ENCODE measurements at places on chromosomes 2 and 18.

DNA sequence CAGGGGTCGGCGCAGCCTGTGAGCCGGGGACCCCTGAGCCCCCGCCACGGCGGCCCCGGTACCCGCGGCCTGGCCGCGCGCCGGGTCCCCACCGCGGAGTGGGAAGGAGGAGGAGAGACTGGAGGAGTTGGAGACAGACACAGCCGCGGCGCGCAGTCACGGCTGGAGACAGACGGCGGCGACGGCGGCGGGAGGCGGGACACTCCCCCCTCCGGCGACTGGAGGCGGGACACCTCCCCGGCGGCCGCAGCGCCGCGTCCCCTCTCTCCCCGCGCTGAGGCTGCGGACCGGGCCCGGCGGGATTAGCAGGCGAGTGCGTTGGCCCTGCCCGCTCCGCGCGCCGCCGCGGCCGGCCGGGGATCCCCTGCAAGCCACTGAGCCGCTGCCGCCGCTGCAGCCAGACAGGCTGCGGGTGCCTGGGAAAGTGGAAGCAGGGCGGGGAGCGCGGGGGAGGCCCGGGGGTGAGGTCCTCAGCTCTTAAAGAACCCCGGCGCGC is 1.0 kb upstream of the LDLRAD4 start:
- DNase-seq: no peak

DNA sequence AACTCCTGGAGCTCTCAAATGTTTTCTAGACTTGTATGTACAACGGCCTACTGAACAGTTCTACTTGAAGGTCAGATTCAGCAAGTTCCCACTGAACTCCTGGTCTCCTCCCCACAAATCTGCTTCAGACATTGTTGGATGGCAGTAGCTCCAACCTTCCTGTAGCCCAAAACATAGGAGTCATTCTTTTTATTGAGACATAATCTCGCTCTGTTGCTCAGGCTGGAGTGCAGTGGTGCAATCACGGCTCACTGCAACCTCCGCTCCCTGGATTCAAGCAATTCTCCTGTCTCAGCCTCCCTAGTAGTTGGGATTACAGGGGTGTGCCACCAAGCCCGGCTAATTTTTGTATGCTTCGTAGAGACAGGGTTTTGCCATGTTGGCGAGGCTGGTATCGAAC is 47.3 kb downstream of the QPCT start:
- DNase-seq: no peak

GRCh38 chr18:43634994-43635393 is 357.7 kb upstream of the SYT4 start:
- no peak for DNase-seq

GRCh38 chr2:25492726-25493125 is 151.0 kb upstream of the DNMT3A start:
- DNase-seq: no peak

DNA sequence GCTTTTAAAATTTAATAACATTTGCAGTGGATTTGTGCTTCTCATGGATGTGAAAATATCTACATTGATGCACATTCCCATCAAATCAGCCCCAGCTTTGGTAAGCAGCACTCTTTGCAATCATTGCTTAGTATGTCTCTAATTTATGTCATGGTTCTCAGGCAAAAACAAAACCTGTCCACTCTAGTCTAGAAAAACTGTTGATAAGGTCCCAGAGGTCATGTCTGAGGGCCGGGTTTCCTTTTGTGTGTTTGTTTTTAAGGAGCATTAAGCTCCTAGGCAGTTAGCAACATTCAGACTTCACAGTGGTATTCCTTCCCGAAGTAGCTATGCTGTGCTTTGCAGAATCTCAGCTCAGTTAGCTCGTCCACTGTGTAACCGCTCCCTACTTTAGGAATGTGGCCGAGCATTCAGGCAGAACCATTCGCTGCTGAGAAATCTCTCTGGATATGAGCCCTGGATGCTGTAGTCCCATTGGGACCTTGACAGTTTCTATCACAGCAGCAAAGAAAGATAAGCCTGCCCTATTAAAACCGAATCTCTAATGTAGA is 4.0 kb downstream of the DIPK1C start:
- no peak for DNase-seq

- DNase-seq: no peak
Observed at GRCh38 chr2:142742371-142743214, 134.9 kb upstream of the KYNU start.

DNA sequence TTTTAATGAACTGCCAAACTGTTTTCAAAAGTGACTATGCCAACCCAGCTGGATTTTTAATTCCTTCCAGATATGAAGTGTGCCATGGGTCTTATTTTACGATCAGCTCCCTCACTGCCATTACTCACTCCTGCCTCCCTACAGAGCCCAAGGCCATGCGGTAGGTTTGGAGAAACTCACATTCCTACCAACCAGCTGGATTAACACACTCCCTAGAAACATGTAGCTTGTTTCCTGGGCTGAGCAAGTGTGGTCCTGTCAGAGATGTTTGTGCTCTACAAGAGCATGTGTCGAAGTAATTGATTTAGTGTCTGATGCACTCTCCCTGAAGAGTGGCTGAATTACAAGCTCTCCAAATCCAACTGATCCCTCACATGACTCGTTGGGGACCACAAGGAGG is 82.5 kb downstream of the SPP2 start:
- peak; percentile 40 for DNase-seq

DNA sequence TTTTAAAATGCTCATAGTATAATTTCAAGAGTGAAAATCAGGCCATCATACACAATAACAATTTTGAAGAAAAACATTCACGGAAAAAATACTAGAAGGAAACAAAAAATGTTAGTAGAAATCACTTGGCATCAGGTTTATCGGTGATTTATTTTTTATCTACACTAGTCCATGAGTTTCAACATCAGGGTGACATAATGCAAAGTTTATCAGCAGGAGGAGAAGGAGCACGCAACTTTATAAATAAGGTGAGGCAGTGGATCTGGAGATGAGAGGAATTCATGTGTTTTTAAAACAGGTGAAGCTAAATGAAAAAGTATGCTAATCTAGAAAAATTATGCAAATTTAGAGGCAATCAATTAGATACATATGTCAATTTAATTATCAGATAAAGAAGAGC is 54.2 kb downstream of the MGAT4A start:
- no peak for DNase-seq

- peak; percentile 17 for DNase-seq
Observed at GRCh38 chr2:191786694-191787093, 60.2 kb downstream of the CAVIN2 start.

- peak; percentile 10 for DNase-seq
Observed at GRCh38 chr2:52810460-52810859, 957.1 kb upstream of the CHAC2 start.

GRCh38 chr2:105381101-105381668 is 17.7 kb downstream of the FHL2 start:
- DNase-seq: no peak

DNA sequence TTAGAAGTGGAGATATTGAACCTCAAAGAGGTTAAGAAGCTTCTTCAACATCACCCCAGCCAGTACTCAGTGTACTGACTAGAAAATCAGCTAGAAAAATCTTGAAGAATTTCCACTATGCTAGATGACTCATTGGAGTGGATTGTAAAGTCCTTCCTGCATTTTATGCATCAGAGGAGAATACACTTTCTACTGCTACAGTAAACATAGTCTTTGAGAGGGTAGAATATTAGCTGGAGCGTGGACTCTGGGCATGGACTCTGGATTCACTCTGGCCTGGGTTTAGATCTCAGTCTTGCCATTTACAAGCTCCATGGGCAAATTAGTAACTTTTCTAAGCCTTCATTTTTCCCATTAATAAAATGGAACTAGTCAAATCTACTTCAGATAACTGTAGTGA is 215.9 kb downstream of the IRS1 start:
- DNase-seq: peak; percentile 56

GRCh38 chr2:29212009-29212408 is 96.8 kb downstream of the CLIP4 start:
- DNase-seq: no peak

GRCh38 chr2:176409671-176410070 is 140.4 kb downstream of the MTX2 start:
- peak; percentile 0 for DNase-seq

DNA sequence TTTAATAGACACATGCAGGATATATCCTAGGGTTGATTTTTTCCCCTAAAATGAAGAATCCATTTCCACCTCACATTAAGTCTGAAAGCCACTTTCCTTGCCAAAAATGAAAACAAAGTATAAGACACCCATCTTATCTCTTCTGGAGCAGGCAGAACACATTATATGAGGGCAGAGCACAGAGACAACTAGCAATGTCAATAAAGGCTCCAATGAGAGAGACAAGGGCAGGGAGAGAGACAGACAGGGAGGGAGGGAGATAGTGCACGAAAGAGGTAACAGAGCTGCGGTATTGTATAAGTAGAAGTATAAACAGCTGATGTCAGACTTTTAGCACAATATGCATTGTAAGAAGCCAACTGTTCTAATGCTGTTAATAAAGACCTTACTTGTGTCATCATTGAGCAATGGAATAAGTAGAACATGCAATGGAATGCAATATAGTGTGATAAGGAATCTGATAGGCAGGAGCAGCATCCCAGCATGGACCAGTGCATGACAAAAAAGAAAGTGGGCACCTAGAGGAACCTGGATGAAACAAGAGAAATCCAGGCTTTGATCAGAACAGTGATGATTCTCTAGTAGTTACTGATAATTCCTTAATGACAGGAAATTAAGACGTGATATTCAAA is 150.6 kb upstream of the TCF4 start:
- no peak for DNase-seq

GRCh38 chr2:166127217-166128155 is at the start of gene SCN1A:
Gene SCN1A (minus strand): TSS chr2:166128020. CDS start chr2:166073621, 54,399 bp downstream.
- DNase-seq: peak; percentile 54

DNA sequence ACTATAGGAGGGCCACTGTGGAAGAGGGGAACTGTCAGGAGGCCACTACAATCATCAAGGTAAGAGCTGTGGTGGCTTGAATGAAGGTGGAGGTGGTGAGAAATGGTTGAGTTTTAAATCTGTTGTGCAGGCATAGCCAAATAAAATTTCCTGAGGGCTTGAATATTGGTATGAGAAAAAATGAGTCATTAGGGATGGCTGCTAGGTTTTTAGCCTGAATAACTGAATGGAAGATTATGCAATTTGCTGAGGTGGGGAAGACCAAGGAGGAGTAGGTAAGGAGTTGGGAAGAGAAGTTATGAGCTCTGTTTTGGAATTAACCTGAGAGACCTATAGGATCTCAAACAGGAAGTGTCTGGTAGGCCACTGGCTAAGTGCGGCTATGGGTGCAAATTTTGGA is 84.0 kb downstream of the KLHL14 start:
- DNase-seq: no peak

DNA sequence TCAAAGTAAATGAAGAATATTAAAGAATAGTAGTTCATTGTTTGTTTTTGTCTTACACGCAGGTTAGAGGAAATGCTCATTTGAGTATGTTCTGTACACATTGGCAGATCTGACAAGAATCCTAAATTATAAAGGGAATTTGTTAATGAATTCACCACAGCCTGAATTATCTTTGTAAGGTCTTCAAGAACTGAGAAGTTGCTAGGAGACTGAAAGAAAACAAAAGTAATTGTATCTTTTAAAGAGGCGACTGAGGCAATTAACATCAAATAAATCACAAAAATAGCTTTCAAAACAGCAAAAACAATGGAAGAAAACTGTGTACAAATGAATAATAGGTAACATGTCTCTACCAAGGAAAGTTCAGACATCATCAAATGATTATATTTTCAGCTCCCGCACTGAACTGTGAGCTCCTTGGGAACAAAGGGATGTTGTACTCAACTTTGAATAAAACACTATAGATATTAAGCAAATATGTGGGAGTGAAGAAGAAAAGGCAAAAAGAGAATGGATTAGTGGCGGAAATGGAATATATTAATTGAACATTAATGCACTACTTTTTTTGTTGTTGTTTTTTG is 51.7 kb upstream of the ATIC start:
- no peak for DNase-seq

- DNase-seq: no peak
Observed at GRCh38 chr18:13235421-13235831, 16.9 kb downstream of the LDLRAD4 start.

DNA sequence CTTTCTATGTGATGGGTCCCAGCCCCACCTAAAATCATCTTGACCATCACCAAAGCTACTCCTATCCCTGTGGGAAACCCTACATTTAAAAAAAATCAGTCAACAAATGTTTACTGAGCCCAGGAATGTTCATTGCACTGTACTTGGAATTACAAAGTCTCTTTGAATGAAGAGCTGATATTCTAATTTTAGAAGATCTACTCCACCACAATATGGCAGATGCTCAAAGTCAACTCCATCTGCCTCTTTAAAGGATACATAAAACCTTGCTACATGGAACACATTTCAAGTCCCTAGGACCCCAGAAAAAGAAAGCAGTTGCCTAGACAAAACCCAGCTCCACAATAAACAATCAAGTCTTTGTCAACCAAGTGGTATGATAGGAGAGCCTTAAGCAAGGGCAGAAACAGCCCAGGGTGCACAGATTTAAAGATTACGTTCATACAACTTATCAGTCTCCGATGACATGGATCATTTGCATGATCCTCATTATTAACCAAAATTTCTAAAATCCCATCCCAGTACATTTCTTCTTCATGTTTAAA is 234.3 kb upstream of the ACVR2A start:
- DNase-seq: no peak

- DNase-seq: no peak
Observed at GRCh38 chr2:127721978-127722355, 20.7 kb downstream of the SFT2D3 start.

DNA sequence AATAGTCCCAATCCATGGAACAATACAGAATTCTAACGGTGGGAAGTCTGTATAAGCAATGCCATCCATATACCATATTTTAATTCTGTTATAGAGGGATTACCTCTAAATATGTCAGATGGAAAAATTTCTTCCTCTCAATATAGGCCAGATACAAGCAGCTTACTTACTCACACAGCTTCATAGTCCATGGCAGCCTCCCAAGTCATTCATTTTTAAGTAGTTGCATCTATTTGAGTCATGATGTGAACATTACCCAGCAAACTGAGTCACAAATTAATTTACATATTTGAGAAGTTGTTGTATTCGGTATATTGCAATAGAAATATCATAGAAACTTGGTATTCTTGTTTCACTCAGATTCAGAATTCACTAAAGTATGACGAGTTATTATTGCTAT is 20.3 kb downstream of the TBR1 start:
- no peak for DNase-seq

GRCh38 chr2:22882643-22883042 is 502.3 kb upstream of the KLHL29 start:
- DNase-seq: no peak

GRCh38 chr2:27381577-27382181 is 1.1 kb upstream of the ZNF513 start:
- DNase-seq: no peak

- DNase-seq: peak; percentile 7
Observed at GRCh38 chr2:6773007-6773693, 92.6 kb downstream of the CMPK2 start.

All from H4 (cell line).